ENCODE measurements at places on chromosomes 2 and 18.

- DNase-seq: no peak
Measured at GRCh38 chr2:136013136-136013685, 27.8 kb upstream of the DARS1 start.

DNA sequence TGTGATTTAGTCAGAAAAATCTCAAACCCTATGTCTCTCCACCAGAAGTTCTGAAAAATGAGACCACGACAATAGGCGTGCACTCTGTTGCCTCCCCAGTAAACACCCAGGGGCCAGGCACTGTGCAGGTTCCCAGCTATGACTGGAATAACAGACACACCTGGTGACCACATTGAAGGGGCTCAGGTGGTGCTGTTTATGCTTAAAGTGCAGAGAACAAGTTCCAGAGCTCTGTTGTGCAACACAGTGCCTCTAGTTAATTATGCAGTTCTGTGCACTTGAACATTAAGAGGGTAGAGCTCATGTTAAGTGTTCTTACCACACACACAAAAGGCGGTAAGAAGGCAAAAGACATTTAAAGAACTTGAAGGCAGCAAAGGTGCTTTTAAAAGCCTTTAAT lies 52.6 kb upstream of the AFF3 start:
- DNase-seq: no peak

GRCh38 chr2:133476286-133476685 lies 92.0 kb downstream of the NCKAP5 start:
- no peak for DNase-seq

GRCh38 chr18:56196495-56197225 lies 441.7 kb downstream of the TXNL1 start:
- no peak for DNase-seq

DNA sequence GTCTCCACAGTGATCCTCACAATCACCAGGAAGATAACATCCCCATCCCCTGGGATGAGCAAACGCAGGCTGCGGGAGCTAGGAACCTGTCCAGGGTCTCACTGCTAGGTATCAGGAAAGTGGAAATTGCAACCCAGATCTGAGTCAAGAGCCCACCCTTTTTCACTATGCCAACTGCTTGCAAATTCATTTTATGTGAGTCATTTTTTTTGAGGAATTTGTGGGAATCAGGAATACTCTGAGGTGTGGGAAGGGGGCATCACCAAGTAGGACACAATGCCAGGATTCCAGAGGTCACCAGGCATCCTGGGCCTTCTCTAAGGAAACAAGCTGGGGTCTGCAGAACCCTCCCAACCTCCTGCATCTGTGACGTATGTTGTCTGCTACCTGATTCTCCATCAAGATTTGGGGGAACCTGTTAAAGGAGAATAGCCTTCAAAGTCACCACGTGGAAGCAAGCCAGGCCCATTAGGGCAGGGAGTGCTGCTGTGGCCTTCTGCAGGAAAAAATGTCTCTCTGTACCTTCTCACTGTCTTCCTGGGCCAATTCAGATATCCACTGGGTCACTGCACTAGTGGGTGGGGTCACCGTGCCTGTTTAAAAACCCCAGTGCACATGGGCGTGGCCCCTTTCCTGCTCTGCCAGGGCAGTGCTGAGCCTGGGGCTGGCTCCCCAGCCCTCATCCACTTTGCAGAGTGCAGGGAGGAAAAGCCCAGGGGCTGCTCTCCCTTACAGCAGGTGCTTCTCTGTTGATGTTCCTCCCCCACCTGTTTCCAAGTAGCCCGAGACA lies 50.2 kb downstream of the MCFD2 start:
- no peak for DNase-seq

DNA sequence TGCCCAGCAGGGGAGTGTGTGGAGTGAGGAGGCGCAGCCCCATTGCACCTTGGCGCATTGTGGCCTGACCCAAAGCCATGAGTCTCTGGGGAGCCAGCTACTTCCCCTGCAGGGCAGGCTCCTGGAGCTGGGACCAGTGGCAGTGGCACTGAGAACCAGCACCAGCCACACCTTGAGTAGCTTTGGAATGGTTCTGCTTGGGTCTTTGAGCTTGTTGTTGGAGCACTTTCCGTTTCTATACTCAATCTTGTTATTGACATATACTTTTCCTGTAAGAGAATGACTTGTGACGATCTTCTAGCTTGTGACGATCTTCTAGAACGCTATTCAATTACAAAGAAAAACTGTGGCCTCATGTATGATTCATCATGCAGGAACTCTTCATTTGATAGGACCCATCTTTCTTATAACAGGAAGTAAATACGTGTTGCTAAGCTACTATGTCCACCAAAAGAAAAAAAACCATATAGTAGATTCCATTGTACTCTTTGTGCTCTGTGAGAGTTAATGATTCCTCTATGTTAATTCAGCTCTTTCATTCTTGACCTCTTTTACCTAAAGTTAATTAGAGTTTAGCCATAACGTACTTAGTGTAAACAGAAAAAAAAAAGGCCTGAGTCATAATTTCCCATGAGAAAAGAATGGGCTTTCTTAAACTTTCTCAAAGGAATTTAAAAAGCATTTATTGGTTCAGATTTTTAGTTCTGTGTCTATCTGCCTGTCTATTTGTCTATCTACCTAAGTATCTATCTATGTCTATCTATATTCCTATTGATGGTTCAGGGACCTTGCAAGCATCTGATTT lies 113.1 kb downstream of the GATA6 start:
- no peak for DNase-seq

- no peak for DNase-seq
Measured at GRCh38 chr2:189466656-189467055, 25.4 kb downstream of the WDR75 start.

DNA sequence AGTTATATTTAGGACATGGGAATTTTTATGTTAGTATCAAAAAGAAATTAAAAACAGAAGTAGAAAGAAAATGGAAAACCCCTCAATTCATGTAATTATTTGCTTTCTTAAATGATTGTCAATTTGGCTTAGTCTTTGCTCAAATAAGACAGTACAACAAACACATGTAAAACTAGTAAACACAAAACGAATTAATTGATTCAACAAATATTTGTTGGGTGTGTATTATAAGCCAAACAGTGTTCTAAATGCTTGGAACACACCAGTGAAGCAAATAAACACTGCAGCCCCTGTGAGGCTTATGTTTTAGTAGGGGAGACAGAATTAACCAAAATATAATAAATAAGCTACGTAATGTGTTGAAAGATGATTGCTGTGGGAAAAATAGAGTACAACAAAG lies 234.5 kb upstream of the STON1 start:
- DNase-seq: no peak

DNA sequence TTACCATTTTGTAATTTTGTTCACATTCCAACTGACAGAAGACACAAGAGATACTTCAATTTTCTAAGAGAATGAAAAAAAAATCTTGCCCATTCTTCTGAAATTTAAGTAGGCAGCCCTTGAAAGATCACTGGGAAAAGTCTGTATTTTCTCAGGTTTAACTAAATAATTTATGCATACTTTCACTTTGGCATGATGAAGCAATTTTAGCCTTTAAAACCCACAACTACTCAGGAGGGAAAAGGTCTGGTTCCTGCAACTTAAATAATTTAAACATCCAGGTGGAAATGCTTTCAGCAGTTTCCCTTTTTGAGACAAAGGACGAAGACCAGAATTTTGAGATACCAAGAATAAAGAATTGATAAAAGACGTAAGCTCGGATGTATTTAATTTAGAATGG lies 61.4 kb downstream of the ZEB2 start:
- no peak for DNase-seq

GRCh38 chr18:11946756-11947155 lies 34.6 kb upstream of the IMPA2 start:
- DNase-seq: no peak

- no peak for DNase-seq
Measured at GRCh38 chr2:128273469-128274081, 45.1 kb downstream of the HS6ST1 start.

GRCh38 chr18:75525331-75525730 lies 97.8 kb upstream of the SMIM21 start:
- no peak for DNase-seq

DNA sequence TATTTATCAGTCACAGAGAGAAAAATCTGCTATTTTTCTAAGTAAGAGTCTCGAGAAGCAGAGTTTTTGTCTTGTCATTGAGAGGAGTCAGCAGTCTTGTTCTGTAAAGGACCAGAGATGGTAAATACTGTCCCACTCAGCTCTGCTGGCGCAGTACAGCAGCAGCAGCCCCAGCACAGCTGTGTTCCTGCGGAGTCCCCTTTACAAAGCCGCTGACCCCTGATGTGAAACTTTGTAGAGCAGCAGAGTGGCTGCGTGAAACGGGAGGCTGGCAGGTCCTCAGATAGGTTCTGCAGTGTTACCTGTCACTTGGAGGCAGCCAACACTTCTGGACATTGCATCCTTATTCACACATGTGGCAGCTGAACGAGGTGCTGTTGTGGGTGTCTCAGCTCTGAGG lies 45.2 kb downstream of the TMEM185B start:
- DNase-seq: no peak

- no peak for DNase-seq
Measured at GRCh38 chr2:112831513-112831845, 5.1 kb downstream of the IL1B start.

DNA sequence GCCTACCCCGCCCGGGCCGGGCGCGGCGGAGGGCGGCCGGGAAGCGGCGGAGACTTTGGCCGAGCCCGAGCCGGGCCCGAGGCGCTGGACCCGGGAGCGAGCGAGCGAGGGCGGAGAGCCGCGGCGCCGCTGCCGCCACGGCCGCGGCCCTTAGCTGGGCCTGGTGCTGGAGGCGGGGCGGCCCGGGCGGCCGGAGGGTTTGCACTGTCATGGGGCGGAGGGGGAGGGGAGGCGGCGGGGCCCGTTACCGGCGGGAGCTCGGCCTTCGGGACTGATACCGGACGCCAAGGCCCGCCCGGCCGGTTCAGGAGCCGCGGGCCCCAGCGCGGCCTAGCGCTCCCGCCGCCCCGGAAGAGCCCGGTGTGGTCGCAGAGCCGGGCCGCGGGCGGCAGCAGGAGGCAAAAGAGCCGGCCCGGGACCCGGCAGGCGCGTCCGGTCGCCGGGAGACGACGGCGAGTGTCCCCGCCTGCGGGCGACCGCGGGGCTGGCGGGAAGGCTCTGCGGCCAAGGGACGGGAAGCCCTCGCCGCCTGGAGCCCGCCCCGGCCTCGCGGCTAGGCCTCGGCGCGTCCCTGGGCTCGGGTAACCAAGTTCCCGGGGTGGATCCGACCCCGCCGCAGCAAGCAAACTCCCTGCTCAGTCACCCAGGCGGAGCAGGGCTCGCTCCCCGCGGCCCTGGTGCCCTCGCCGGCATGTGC lies 697 bp downstream of the KCMF1 start:
- peak; percentile 52 for DNase-seq

DNA sequence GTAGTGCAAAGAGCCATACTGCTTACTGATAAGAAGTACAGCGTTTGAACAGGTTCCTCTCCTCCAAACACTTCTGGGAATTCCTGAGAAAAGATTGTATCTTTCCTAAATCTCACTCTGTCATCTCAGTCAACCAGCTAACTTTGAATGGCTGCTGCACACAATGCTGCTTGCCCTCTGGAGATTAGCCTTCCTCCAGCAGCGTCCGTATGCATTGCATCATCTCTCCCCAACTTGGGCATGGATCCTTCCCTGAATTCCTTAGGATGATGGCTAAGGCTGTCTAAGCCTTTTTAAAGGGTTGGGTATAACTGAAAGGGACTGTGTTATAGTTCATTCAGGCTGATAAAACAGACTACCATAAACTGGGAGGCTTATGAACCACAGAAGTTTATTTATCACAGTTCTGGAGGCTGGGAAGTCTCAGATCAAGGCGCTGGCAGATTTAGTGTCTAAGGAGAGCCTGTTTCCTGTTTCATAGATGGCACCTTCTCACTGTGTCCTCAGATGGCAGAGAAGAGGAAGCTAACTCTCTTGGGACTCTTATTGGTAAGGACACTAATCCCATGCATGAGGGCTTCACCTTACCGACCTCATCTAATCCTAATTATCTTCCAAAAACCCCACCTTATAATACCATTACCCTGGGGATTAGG lies 105.3 kb downstream of the PAX3 start:
- DNase-seq: no peak

- no peak for DNase-seq
Measured at GRCh38 chr2:118668431-118669424, 178.7 kb downstream of the EN1 start.

DNA sequence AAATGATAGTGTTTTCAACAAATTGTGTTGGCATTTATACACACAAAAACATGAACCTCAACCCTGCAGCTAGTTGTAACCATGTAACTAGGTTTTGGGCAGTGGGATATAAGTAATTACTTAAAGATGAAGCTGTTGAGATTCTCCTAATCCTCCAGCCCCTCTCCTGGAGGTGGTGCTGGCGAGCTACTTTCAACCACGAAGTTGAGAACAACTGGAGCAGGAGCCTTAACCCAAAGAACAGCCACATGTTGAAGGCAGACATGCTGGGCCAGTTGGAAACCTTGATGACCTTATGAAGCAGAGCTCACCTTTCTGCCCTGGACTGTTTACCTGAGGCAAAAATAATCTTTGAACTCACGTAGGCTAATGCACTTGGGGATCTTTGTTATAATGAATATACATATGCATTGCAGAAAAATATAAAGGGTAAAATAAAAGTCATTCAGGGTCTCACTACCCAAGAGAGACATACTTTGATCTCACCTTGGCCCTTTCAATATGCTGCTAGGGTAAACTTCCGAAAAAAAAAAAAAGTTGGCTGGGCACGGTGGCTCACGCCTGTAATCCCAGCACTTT lies 89.6 kb upstream of the NPAS2 start:
- no peak for DNase-seq

DNA sequence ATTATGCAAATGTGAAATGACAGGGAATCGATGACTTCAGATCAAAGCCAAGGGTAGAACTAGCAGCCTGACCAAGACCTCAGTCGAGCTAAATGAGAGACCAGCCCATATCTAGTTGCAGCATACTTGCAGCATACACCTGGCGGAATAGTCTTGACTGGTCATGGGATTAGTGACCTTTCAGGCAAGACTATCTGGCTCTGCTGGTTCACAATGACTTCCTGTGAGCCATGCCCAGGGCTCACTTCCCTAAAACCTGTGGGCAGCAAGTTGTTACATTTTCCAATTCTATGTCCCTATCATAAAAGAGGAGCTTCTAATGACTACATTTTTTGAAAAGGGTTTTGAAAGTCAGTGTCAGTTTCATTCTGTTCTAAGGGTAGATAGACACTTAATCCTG lies 1624.9 kb upstream of the CELF4 start:
- no peak for DNase-seq

DNA sequence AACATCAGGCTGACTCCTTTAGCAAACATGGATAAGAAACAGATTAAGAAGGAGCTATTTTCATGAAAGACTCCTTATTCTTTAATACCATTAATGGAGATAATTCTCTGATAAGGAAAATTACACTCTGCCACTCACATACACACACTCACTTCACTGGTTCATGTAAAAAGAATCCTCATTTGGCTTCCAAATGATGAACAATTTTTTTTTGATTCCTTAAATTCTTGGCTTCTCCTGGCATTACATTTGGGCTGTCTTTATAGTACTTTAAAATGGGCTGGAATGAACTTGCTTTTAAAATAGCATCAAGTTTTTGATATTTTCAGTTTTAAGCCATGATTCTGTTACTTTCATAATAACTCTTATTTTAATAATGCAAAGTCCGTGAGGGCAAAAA lies 328.6 kb downstream of the SLC8A1 start:
- DNase-seq: no peak

Measured in amygdala (tissue), 56 donors.